ENCODE measurements at places on chromosomes 1 and 21. TPM values are rescaled to one million over a fixed set of nuclear protein-coding genes. Genes with fewer than 3 reads are reported as not detected.

ZNF695 gene
- total RNA-seq, result 0.12 TPM

USH2A gene
- not detected for total RNA-seq

CHI3L1 gene
- total RNA-seq, result 338 TPM

ITSN1 gene
- 160 TPM for total RNA-seq

PHTF1 gene
- 27.9 TPM for total RNA-seq

S100A7A gene
- total RNA-seq, result not detected

SYT11 gene
- 7.0 TPM for total RNA-seq

MYOM3 gene
- total RNA-seq, result 0.79 TPM

EPHB2 gene
- 3.5 TPM for total RNA-seq

PTPN22 gene
- 3.2 TPM for total RNA-seq

RPE65 gene
- total RNA-seq, result not detected

ADCY10 gene
- total RNA-seq, result not detected

GBP7 gene
- not detected for total RNA-seq

ACOT7 gene
- 7.7 TPM for total RNA-seq

TENT5C gene
- 7.6 TPM for total RNA-seq

MORC3 gene
- total RNA-seq, result 26.8 TPM

NPHS2 gene
- total RNA-seq, result not detected

DDAH1 gene
- 16.7 TPM for total RNA-seq

FALEC gene
- not detected for total RNA-seq

PRAMEF25 gene
- total RNA-seq, result not detected

TAGLN2 gene
- 569 TPM for total RNA-seq

MYBPHL gene
- total RNA-seq, result not detected

TUFT1 gene
- total RNA-seq, result 8.9 TPM

SPRR1B gene
- not detected for total RNA-seq

FNDC7 gene
- not detected for total RNA-seq

ZNF683 gene
- total RNA-seq, result not detected

DISP3 gene
- not detected for total RNA-seq
